ENCODE measurements at places on chromosomes 7 and 10.

DNA sequence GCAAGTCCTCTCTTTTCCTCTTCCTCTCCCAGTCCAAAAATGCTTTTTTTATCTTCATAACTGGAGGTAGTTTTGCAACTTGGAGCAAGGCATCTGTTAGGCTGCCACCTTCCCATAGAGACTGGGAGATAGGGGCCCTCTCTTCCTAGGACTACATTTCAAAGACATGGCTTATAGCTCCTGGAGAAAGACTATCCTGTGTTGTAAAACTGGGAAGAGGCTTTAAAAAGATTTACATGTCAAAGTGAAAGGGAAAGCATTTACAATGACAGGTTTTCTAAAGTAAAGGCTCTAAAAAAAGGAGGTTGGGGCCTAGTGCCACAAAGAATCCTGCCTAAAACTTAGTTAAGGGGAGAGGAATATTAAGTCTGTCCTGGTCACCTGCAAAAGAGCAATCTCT, 82.2 kb upstream of the SEMA3E start:
- DNase-seq = no peak

- DNase-seq = no peak
Measured at GRCh38 chr7:38223306-38223705, 45.3 kb downstream of the STARD3NL start.

DNA sequence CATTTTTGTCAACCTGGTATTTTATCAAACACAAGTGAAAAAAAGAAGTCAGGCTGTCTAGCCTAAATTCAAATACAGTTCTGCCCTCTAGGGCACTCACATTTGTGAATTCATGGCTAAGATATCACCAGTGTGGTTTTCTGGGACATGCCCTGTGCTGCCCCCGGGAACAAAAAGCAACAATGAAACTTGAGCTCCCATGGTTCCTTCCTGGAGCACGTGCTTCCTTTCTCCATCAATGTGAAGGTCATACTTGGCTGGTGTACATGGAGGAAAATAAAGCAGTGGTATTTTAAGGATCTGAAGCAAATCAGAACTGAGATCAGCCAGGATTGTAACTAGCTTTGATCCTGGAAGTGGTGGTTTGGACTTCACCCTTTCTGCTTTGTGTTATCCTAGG, 128.9 kb upstream of the FRMD4A start:
- DNase-seq = no peak

GRCh38 chr7:18626086-18626485, 130.5 kb downstream of the HDAC9 start:
- DNase-seq = no peak

- DNase-seq = no peak
Measured at GRCh38 chr10:119667562-119668328, 16.6 kb downstream of the BAG3 start.

DNA sequence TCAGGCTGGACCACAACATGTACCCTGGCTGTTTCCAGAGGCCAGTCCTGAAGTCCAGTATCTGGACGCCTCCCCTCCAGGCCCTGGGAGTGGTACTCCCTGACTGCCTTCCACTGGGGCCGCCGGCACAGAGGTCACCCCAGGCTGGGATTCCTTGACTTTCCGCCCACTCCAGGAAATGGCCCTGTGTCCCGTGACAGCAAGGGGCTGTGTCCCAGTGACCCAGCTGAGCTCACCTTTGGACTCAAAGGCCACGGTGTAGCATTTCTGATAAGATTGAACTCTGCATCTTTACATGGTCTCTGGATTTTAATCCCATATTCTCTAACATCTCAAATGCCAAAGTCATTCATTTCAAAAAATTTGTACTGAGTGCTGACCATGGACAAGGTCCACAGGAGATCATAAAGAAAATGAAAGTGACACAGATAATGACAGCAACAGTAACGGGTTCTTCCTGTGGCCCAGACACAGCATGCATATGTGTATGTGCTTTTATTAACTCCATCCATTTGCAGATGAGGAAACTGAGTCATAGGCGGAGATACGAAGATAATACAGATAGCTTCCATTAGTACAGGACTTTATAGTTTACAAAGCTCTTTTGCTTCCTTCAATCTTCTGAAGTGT, 5.4 kb downstream of the ADAMTS14 start:
- no peak for DNase-seq

- DNase-seq = no peak
Measured at GRCh38 chr10:129495698-129496097, 28.7 kb downstream of the MGMT start.

DNA sequence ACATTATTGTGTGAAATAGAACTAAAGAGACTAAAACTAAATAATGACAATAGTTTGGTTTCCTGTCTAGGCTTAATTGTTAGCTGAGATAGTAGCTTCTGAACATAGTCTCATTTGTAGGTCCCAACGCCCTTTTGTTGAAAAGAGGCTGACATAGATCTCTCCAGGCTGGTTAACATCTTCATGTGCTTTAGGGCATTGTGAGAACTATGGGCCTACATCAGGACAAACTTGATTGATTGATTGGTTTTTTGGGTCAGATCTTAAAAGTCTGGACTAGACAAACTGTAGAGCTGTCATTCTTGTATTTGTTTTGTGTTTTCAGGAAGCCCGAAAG, 869 bp downstream of the CHCHD1 start:
- DNase-seq = no peak

- no peak for DNase-seq
Measured at GRCh38 chr7:50431316-50431715, 18.8 kb downstream of the FIGNL1 start.

GRCh38 chr10:99952799-99953198, 56.9 kb downstream of the DNMBP start:
- DNase-seq = no peak

GRCh38 chr7:74289659-74290552, 699 bp downstream of the CLIP2 start:
- DNase-seq = peak; percentile 27

DNA sequence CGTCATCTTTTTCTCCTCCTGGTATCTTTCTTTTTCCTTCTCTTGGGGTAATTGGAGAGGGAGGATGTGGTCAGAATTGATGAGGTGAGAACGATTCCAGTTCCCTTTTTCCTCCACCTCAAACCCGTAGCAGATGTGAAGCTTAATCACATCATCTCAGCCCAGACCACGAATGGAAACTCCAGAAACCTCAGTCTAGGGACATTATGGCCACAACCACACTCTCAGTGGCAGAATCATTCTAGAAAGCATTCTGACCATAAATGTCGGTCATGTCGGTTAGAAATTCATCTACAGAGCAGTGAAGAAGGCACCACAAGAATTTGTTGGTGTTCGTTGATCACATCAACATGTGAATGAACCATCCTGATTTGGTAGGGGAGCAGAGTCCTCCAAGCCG, 78.7 kb downstream of the GATA3 start:
- peak; percentile 13 for DNase-seq

GRCh38 chr10:133349577-133350011, 2.4 kb downstream of the PRAP1 start:
- DNase-seq = no peak

DNA sequence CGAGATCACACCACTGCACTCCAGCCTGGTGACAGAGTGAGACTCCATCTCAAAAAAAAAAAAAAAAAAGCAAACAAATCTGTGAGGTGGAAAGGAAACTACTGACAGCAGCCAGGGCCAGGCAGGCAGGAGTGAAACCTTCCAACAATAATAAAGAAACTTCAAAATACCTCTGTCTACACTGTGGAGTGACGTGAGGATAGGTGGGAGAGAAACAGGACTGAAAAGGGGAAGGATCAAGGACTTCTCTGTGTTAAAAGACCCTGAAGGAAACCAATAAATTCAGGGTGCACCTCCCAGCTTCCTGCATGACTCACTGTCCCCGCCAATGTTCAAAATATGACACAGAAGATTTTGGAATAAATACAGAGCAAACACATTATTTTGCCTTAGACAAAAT, 82.9 kb downstream of the KIAA1549 start:
- DNase-seq = peak; percentile 9

GRCh38 chr10:115045499-115045898, 47.7 kb upstream of the ATRNL1 start:
- DNase-seq = no peak

- DNase-seq = no peak
Measured at GRCh38 chr10:22852712-22853353, 75.0 kb upstream of the ARMC3 start.

GRCh38 chr7:29955799-29956486, 33.7 kb downstream of the SCRN1 start:
- no peak for DNase-seq

DNA sequence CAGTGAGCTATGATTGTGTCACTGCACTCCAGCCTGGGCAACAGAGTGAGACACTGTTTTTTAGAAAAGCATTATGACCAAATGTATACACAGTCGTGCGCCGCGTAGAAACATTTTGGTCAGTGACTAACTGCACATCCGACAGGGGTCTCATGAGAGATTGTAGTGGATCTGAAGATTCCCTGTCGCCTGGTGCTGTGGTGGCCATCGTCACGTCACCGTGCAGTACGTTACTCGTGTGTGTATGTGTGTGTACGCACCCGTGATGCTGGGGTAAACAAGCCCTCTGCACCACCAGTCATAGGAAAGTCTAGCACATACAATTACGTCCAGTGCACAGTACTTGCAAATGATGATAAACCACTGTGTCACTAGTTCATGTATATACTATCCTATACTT, 109.4 kb downstream of the ELFN1 start:
- no peak for DNase-seq

DNA sequence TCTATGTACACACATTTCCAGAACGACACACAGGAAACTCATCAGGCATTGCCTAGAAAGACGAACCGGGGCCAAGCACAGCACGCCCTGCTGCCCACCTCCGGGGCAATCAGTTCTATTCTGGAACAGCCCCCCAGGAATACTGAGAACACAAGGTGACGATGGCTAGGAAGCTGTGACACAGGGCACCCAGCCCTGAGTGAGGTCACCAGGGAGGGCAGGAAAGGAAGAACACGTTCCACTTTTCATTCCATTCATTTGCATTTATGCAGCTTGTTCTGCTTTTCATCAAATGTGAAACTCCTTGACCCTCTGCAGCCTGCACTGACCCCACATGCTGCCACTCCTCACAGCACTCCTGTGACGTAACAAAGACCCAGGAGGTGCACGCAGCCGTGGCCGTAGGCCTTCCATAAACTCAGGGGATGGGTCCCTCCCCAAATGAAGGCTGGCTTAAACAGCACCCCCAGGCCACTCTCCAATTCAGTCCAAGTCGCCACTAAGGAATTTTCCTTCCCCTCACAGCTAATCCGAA, 28.9 kb downstream of the MAD1L1 start:
- no peak for DNase-seq

DNA sequence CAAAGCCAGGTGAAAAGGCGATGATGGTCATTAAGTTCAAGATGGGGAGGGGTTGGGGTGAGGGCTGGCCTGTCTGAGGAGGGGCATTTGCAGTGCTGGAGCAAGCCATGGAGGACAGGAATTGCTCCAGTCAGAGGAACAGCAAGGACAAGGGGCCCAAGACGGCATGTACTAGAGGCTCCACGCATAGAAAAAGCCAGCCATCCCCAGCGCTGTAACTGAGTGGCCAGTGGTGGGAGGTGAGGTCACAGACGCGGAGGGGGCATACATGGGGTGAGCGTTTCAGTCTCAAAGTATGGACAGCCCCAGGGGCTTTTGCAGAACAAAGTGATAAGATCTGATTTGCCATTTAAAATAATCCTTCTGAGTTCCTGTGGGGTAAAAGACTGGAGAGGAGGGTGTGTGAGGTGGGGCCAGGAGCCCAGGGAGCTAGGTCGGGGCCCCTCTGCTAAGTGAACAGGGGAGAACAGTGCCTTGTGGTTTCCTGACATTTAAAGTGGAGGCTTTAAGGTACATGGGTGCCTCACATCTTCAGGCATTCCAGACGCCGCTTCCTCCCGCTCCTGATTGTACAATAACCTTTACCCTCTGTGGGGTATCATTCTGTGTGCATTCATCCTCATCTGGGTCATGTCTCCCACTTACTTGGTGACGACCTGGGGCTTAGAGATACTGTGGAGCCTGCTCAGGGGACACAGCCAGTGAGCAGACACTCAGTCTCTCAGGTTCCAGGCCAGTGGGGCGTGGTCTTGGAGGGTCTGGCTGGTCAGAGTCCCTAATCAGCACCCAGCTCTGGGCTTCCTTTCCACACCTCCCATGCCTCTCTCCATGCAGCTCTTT, 105.6 kb upstream of the GPR26 start:
- no peak for DNase-seq

- no peak for DNase-seq
Measured at GRCh38 chr7:14842523-14842922, 60.0 kb downstream of the DGKB start.

- no peak for DNase-seq
Measured at GRCh38 chr7:12162415-12163113, 48.5 kb upstream of the TMEM106B start.

DNA sequence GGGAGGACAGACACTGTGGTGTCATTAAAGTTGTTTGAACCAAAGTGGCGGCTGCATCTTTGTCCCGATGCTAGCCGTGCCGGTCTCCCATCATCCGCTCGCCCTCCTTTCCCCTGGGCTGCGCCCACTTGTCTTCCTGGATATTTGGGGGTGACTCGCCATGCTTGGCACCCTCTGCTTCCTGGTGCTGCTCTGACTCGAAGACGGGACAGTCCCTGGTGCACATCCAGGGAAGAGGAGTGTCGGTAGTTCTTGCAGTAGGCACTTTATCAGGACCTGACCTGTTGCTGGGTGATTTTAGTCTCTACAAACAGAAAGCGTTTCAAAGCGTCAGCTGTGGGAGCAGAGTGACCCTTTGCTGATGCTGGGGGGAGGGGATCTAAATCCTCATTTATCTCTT, 68.3 kb upstream of the DNAJB6 start:
- DNase-seq = no peak

GRCh38 chr7:103690242-103690974, 244.4 kb upstream of the SLC26A5 start:
- DNase-seq = no peak

GRCh38 chr10:27713941-27714340, 31.7 kb downstream of the MKX start:
- DNase-seq = no peak

GRCh38 chr10:36114913-36115312, 472.8 kb upstream of the FZD8 start:
- DNase-seq = no peak

- DNase-seq = no peak
Measured at GRCh38 chr10:8233049-8233448, 178.6 kb downstream of the GATA3 start.

GRCh38 chr7:32937344-32938174, 19.7 kb upstream of the FKBP9 start:
- DNase-seq = no peak

DNA sequence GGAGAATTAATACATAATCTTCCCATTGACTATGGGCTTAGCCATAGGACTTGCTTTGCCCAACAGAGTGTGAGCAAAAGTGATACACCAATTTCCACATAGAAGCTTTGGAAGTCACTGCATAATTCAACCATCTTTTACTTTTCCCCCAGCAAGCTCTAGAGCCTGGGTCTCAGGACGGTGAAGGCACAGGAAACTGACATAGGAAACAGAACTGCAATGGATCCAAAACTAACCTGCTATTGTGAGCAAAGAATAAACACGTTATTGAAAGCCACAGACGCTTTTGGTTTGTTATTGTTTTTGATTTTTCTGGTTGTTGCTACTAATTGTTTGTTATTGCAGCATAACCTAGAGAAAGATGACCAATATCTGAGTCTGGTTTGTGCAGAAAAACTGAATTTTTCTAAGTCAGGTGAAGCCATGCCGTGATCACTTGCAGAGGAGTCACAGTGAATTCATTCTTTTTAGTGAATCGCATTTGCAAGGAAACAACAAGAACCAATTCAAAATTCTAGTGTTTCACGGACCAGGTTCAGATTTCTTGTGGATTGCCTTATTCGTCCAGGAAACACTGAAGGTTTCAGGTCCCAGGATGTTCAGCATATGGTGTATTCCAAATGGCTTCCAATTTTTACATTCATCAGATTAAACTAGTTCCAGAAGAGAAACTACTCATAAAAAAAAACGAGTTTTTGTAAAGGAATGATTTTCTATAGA, 52.8 kb downstream of the CUBN start:
- no peak for DNase-seq

Data from CD4-positive, alpha-beta memory T cell (primary cell).